Kidney (tissue), 22 donors: ENCODE measurements at places on chromosomes 1 and 21. TPM values are rescaled to one million over a fixed set of nuclear protein-coding genes. Genes with fewer than 3 reads are reported as not detected.

The GJA9 gene
- total RNA-seq: not detected

DNA sequence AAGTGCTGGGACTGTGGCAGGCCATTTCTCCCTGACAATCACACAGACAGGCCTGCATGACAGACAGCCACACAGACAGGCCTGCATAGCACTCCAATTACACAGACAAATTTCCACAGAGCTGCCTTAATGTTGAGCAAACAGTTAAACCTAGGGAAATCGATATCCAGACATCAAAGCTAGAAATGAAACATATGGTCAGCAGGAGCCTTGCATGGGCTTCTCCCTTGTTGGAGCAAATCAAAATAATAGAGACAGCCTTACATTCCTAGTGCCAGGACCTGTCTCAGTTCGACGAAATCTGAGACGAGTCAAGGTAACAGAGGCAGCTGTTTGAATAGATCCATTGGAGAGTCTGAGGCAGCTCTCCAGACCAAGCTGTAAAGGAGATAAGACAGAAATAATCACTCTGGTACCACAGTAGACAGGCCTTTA is 42.4 kb downstream of the OLFML3 start:
- DNase-seq: peak; percentile 50

The RUNX3 gene
- 7.9 TPM for total RNA-seq

DNA sequence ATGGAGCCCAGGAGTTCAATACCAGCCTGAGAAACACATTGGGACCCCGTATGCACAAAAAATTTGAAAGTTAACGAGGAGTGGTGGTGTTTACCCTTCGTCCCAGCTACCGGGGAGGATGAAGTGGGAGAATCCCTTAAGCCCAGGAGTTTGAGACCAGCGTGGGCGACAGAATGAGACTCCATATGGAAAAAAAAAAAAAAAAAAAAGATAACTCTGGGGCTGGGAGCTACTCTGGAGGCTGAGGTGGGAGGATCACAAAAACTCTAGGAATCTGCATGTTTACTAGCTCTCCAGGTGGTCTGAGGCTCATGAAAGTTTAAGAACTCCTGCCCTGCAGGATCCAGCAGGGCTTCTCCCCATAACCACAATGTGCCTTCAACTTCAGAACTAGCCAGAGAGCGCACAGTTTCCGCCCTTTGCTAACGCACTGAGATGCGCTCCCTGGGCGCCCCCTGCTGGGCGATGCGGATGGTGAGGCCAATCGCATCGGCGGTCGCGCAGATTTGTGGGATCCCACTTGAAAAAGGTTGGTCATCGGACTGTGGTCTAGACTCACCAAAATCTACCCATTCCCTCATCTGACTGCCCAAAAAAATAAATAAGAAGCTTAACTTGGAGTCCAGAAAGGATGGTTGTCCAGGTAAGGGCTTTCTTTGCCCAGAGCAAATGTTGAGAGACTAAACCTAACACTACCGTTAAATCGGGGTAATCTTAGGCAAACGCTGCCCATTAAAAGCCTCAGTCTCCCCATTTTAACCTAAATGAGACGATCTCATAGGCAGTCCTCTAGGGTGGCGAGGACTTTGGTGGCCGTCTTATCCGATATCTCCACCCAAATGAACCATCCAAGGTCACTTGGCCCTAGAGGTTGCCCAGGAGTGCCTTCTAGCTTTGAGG is 8.8 kb downstream of the ZNF683 start:
- peak; percentile 80 for DNase-seq

The MROH7 gene
- total RNA-seq: 5.4 TPM

The FAM131C gene
- 5.0 TPM for total RNA-seq

GRCh38 chr1:34520111-34520510 is 234.7 kb upstream of the GJB5 start:
- DNase-seq: no peak

The PANK4 gene
- total RNA-seq: 33.7 TPM

DNA sequence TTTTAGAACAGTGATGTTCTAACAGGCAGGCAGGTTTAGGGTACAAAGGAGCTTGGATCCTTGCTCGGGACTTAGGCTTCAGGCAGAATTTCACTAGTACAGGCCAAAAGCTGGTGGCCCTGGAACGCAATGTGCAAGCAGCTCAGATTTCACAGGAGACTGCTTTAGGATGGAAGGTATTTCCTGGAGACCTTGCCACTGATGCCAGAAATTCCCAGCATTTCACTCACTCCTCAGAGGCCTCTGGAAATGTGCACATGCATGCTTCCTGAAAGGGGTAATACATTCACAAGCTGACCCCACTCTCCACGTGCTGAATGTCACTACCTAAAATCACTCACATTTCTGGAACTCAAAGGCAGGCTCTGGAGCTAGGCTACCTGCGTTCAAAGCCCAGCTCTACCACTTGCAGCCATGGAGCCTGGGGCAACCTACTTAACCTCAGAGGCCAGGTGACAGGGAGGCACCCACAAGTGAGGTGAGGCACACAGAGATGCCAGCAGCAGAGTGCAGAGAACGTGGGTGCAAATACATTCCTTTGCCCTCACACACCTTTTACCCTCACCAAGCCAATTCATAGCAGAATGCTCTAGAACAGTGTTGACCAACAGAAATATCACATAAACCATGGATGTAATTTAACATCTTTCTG is 56.5 kb downstream of the CDC7 start:
- DNase-seq: peak; percentile 52
